ENCODE measurements at places on chromosomes 4 and X. TPM values are rescaled to one million over a fixed set of nuclear protein-coding genes. Genes with fewer than 3 reads are reported as not detected.

The CCDC110 gene
- total RNA-seq = under 0.01 TPM

The HS6ST2 gene
- 5.8 TPM for total RNA-seq

The NSD2 gene
- total RNA-seq = 36.9 TPM

The XK gene
- 0.72 TPM for total RNA-seq
